ENCODE measurements at places on chromosomes 12 and 14.

DNA sequence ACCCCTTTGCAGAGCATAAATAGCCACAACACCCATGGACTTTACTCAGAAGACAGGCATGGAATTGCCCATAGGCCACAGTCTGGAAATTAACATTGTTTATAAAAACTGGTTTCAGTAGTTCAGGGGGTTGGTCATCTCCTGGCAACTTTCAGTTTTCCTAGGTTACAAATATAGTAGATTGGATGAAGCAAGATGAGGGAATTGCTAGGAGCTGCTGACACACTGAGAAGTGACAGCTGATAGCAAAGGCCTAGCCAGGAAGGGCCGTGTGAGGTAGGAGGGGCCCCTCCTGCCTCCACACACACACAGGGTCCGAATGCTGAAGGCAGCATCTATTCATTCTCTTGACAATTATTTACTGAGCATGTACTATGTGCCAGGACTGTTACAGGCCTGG, 8.3 kb downstream of the GALNT16 start:
- no peak for DNase-seq

GRCh38 chr14:53964249-53964648, 7.6 kb upstream of the BMP4 start:
- no peak for DNase-seq

GRCh38 chr12:129385637-129385990, 518.2 kb downstream of the TMEM132D start:
- no peak for DNase-seq

DNA sequence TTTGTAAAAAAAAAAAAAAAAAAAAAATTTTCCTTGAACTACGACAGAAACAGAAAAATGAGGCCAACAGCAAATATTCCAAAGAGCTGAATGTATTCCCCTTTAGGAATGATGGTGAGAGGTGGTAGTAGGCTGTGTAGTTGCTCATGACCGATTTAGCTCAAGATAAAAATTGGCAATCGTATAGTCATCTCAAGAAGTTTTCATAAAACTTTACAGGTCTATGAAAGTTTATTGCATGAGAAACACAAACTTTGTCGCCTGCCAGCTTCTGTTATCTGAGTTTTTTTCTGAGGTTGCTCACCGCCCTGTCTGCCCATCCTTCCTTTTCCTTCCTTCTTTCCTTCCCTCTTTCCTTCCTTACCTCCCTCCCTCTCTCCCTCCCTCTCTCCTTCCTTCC, 605.5 kb downstream of the BCL11B start:
- DNase-seq, result no peak

GRCh38 chr12:30977124-30977523, 50.6 kb downstream of the TSPAN11 start:
- no peak for DNase-seq

- no peak for DNase-seq
Observed at GRCh38 chr12:1350055-1350933, 244.1 kb downstream of the FBXL14 start.

Measured in anterior cingulate cortex (tissue), 58 donors.